ENCODE measurements at places on chromosomes 2 and 18.
A peak's percentile ranks its signal among the peaks of the same experiment; 100 is the strongest.

- no peak for DNase-seq
Observed at GRCh38 chr2:97675430-97676113, 6.1 kb downstream of the C2orf92 start.

DNA sequence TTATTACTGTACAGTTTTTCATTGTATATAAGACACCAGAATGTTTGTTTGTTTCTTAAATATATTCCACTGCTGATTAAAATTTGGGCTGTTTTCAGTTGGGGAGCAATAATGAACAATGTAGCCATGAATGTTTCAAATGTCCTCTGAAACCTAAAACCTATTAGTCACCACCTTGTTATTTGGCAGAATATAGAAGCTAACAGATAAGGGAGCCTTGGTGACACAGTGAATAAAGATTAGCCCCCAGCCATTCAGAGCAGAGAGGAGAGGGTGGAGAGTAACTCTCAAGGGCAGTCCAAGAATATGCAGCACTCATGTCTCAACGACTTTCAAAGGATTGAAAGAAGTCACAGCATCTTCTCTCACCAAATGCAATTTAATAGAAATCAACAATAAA is 43.1 kb upstream of the ATP8B1 start:
- DNase-seq: no peak

- no peak for DNase-seq
Observed at GRCh38 chr2:74841641-74842040, 7.7 kb downstream of the HK2 start.

DNA sequence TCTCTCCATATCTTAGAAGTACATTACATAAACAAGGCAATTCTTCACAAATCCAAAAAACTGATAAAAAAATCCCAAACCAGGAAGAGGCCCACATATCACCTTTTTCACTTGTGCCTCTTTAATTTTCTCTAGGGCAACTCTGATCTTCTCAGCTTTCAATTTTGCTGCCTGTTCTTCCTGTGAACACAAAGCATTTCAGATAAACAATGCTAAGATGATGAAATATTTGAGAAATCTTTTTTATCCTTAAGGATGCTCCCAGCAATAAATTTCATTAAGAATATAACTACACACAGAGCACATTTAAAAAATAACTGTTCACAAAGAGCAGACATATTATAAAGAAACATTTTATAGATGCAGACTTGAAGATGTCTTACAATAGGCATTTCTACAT is 73.4 kb downstream of the RAPH1 start:
- DNase-seq: no peak

- DNase-seq: peak; percentile 61
Observed at GRCh38 chr18:69897397-69898108, 50.1 kb downstream of the CD226 start.

- no peak for DNase-seq
Observed at GRCh38 chr2:226679389-226680065, 120.1 kb downstream of the IRS1 start.

- DNase-seq: no peak
Observed at GRCh38 chr2:185147361-185147760, 549.0 kb downstream of the ZNF804A start.
